Stimulated activated CD4-positive, alpha-beta T cell treated with anti-CD3 and anti-CD28 coated beads, Interleukin-1b, Interleukin-23, amount 100 ng/mL, for 1 hour (primary cell): ENCODE measurements at places on chromosomes 6 and 20.

DNA sequence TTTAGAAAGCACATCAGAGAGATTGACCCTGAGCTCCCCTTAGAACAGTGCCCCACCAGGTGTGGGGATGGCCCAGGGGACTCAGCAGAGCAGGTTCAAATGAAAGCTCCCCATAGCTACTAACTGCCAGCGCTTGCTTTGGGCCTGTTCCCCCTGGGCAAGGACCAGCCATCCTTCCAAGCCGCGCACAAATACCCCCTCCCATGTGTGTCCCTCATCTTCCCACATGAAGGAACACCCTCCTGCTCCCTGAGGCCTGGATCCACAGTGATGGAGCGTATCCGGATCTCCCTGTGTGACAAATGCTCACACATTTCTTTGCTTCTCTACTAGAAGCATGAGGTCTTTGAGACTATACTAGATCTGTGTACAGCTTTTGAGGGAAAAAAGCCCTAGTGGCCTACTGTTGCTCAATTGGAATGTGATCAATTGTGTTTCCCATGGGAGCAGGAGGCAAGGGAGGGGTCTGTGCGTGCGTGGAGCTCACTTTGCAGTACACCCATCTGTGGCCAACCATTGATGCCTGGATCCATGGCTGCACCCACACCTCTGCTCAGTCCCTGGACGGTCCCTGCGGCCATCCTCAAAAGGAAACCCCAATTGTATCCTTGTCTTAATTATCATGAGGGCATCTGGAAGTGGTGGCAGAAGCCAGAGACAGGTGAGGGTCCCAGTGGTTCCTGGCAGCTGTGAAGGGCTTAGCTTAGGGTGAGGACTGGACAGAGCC is 1.4 kb upstream of the RAET1G start:
- DNase-seq = no peak

DNA sequence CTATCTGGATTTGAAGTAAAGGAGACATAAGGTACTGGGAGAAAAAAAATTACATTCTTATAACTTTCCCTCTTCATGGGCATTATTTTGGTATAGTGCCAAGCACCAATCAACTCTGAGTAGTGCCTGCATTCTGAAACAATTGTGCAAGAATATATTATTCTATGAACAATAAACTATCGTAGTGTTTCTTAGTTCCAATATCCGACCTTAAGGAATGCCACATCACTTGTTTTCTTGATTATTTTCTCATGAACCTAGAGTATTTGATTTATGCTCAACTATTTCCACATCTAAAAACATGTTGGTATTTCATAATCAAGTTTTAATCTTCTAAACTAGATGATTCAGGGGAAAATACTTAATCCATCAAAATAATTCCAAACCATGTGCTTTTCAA is 294.4 kb upstream of the TBX18 start:
- DNase-seq = no peak

DNA sequence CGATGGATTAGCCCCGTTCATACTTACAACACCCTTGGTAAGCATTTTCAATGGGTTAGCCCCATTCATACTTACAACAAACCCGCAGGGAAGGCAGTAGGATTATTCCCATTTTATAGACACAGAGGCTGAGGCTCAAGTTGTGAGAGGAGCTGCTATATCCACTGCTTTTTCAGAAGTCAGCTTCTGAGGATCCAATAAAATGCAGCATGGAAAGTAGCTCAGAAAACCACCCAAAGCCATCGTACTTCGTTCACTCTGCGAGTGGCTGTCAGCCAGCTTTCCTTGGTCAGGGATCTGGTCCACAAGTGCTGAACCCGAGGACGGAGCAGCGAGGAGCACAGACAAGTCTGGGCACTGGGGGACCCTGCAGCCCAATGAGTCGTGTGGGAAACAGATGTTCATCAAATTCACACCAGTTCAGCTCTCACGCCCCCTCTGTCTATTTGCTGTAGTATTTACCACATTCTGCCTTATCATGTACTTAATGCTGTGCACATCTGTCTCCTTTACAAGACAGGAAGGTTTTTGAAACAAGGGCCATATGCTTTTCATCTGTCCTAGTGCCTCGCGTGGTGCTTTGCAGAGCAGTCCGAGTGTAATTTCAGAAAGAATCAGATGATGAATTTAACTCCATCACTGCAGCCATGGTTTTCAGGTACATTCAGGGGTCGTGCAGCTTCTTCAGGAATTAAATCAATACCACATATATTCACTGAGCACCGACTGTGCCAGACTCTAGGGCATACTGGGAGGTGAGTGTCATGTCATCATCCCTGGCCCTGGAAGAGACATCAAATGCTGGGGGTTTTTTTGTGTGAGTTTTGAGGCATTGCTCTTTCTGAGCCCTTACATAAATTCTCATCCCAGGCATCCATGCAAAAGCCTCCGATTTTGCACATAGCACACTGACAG is 256.9 kb downstream of the CDH26 start:
- no peak for DNase-seq

DNA sequence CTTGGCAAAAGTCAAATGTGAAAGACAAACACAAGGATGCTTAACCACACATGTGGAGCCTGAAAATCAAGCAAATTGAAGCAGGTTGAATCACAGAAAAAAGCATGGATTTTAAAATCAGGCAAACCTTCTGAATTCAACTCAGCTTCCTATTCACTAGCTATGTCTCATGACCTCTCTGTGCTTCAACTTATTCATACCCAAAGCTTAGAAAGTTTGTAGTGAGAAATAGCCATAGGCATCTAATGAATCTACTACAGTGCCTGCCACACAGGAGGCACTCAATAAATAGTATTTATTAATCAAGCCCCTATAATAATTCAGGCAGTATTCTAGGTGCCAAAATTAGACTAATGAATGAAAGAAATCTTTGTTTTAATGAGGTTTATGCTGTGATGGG is 112.2 kb upstream of the TNFAIP3 start:
- no peak for DNase-seq

DNA sequence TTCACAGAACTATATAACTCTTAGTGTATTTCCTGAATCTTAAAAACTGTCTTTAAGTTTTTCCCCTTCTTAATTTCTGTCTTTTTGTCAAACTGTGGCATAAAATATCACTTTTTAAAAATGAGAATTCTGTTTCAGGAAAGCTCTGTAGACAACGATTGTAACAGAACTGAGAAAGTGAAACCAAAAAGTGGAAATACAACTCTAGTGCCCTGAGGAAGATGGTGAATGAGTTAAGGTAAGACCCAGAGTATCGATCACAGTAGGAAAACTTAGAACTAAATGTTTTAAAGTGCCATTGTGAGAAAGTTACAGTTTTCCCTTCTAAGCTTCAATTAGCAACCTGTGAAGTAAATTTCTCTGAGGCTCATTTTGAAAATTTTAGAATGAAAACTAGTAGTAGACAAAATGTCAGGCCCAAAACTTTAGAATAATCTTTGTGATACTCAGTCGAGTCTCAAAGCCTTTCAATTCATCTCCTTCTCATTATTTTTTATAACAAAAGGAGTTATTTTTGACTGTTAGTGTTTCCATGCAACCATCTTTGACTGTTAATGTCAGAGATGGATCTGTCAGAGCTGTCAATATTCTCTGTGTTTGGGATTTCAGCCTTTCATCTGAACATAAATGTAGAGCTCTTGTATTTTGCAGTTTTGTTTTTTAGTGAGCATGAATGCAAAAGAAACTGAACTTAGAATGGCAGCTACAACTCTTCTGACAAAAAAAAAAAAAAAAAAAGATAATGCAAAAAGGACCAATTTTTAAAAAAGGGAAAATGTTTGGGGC is 19.0 kb upstream of the TRDN start:
- DNase-seq = no peak

- DNase-seq = no peak
Measured at GRCh38 chr20:64149141-64149540, 15.1 kb upstream of the MYT1 start.

GRCh38 chr6:228881-229651 is 63.2 kb upstream of the DUSP22 start:
- DNase-seq = no peak

GRCh38 chr6:158467923-158468322 is 92.0 kb upstream of the TMEM181 start:
- DNase-seq = no peak

- DNase-seq = no peak
Measured at GRCh38 chr6:46023216-46023915, 7.7 kb upstream of the CLIC5 start.

DNA sequence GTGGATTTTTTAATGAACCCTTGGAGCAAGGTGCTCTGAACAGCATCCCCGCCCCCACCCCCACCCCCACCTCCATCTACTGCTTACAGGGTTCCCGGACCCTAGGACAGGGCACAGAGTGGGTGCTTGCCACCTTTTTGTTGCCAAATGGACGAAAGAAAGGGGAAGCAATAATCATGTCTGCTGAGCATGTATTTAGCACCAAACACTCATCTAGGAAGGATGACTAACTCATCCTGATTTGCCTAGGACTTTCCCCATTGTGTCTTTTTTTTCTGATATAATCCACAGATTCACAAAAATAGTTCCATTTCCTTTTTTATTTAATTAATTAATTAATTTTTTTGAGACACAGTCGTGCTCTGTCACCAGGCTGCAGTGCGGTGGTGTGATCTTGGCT is 1.2 kb upstream of the PLTP start:
- no peak for DNase-seq

- DNase-seq = no peak
Measured at GRCh38 chr6:98769546-98769945, 64.8 kb upstream of the POU3F2 start.

DNA sequence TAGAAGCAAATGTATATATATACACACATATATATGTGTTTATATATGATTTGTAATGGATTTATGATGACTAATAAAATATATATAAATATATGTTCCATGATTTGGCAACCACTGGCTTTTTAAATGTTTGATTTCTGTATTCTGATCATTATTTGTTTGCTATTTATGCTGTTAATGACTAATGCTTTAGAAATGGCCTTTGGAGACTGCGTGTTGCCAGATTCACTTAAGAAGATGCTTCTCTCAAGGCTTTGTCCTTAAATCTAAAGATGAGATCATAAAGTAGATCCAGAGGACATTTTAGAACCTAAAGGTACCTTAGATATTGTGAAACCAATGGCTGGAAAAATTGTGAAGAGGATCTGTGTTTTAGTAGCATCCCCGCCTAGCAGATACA is 116.0 kb upstream of the SUPT3H start:
- DNase-seq = no peak

DNA sequence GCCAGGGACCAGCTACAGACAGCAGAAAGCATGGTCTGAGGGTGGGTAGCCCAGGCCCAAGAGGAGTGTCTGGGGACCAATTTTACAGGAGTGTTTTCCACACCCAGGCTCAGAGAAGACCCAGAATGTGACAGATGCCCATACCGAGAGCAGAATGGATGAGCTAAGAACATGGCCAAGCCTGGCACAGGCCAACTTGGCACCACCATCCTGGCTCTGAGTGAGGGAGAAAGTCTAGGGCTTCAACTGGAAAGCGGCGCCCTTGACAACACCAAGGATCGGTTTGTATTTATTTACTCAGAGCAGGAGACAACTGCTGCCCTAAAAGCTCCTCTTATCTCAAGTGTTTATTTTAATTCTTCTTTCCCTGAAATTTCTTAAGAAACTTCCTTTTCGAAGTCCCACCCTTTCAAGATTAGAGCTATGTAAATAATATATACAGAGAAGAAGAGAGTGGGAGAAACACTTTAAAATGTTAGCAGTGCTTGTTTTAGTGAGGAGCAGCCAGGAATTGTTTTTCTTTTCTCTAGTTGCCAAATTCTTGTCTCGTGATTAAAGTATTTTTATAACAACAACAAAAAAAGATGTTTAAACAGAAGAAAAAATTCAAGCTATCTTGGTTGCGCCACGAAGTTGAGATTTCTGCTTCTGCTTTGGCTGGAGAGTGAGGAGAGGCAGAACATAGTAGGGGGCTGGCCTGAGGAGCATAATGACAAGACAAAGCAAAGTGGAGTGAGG is 16.2 kb downstream of the TNXB start:
- no peak for DNase-seq
